Dorsolateral prefrontal cortex (tissue), 122 donors: ENCODE measurements at places on chromosomes 1 and 21.

DNA sequence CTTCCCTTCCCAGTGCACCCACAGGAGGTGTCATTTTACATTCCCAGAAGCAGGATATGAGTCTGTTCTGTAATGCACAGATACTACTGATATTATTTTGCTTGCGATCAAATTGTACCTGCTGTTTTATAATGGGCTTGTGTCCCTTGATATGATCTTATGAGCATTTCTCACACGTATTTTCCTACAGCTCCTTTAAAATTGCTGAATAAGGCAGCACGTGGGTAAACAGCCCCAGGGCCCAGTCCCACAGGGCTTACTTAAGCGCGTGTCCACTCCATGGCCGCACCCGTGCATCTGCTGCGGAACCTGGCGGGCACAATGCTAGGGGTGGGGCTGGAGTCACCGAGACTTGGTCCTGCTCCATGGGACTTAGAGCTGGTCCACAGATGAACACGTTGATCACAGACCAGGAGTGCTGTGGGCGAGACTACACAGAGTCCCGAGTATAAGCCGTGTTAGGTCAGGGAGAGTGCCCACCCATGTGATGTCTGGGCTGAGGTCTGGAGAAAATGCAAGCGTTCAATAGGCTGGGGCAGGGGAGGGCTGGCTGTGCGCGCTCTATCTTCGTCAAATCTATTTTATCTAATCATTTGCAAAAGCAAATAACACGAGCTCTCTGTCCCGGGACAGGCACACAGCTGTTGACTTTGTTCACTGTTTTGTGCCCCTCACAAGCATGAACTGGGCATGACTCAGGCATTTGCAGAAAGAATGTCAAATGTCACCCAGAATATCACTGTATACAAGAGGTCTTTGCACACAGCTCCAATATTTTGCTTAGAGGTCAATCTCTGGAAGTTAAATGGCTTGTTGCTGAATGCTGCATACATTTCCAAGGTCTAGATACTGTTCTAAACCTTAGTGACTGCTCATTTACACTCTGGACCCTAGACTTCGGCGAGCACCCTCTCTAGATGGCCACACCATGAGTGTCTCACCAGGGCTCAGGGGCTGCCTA is 119.3 kb downstream of the CRYAA start:
- DNase-seq: no peak

- no peak for DNase-seq
Observed at GRCh38 chr1:195714248-195714647, 894.0 kb downstream of the KCNT2 start.

DNA sequence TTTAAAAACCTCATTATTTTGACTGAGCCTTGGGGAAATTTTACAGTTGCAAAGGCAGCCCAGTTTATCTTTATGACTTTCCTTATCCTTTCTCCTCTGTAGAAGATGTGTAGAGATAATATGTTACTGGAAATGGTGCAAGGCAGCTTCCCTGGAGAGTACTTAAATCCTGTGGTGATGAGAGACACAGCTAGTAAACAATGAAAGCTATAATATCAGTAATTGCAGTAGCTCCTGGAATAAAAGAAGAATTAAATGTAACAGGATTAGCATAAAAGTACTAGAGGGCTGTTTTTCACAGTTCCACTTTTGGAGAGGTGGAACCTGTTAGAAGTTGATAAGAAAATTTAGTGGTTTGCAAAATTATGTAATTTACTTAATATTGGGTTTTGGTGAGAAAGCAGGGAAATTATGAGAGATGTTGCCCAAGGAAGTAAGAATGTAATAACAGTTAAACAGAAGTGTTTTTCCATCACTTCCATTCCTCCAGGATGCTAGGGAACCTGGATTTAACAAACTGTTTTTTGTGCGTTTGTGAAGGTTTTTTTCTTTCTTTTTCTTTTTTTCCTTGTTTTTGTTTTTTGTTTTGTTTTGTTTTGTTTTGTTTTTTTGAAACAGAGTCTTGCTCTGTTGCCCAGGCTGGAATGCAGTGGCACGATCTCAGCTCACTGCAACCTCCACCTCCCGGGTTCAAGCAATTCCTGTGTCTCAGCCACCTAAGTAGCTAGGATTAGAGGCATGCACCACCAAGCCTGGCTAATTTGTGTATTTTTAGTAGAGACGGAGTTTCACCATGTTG is 15.7 kb upstream of the EDEM3 start:
- DNase-seq: no peak

GRCh38 chr1:52919051-52919722 is 2.4 kb downstream of the ECHDC2 start:
- no peak for DNase-seq

GRCh38 chr1:91827087-91827458 is 58.9 kb downstream of the TGFBR3 start:
- no peak for DNase-seq

GRCh38 chr1:5250336-5250735 is 595.9 kb downstream of the AJAP1 start:
- no peak for DNase-seq

DNA sequence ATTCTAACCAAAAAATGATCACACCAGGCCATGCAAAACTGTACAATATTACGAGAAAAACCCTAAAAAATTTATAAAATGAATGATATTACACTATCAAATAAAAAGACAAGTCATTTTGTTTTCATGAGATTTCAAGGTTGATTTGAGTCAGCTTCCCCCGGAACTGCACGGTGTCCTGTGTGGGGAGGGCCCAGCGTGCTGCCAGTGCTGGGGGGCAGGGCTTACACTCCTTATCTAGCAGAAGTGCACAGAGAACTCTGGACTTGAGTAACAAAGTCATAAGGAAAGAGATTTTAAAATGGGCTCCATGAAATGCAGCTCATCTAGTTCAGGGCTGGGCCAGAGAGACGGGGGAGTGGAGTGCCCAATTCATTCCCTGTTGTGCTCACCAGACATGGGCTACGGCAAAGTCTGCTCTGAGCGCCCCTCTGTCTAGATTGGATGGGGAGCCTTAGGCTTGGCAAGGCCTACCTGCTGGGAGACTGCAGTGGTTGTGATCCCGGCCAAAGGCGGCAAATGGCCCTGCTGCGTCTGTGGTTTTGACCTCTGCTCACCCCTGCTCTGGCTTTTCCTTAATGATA is 50.1 kb downstream of the COQ8A start:
- DNase-seq: no peak

- DNase-seq: no peak
Observed at GRCh38 chr1:27542463-27543273, 52.7 kb upstream of the WASF2 start.

- DNase-seq: no peak
Observed at GRCh38 chr1:30908696-30909364, at the start of gene SDC3. Gene SDC3 (minus strand): TSS chr1:30908758. CDS start chr1:30908586, 172 bp downstream.

DNA sequence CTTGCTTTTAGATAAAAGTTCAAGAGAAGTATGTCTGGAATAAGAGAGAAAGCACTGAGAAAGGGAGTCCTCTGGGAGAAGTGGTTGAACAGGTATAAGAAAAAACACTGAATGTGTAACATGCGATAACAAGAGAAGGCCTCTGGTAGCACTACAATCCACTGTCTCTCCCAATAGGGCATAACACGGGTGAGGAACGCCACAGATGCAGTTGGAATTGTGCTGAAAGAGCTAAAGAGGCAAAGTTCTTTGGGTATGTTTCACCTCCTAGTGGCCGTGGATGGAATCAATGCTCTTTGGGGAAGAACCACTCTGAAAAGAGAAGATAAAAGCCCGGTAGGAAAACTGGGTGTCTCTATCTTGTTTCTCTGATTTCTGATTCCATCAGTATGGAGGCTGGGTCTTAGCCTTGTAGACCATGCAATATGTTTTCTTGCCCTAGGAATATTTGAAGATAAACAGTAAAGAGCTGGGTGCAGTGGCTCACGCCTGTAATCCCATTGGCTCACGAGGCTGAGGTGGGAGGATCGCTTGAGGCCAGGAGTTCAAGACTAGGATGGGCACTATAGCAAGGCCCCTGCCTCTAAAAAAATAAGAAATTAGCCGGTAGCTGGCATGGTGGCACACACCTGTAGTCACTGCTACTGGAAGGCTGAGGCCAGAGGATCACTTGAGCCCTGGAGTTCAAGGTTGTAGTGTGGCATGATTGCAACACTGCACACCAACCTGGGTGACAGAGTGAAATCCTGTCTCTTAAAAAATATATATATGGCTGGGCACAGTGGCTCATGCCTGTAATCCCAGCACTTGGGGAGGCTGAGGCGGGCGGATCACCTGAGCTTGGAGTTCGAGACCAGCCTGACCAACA is 40.4 kb downstream of the DAP3 start:
- peak; percentile 57 for DNase-seq

DNA sequence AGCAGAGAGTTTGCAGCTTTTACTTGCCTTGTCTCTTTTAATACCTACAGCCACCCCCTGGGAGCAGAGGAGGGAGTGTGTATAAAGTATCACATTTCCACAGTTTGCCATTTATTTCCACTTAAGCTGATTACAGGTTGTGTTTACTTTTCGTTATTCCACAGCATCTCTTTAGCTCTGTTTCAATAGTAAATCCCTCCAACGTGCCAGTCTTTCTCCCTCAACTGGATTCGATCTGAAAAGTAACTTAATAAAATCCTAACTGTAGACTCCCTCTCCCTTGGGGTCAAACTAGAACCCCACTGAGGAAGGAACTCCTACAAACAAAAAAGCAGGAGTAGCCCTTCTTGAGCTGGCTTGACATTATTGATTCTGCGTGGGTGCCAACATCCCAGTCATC is 3.1 kb upstream of the FCGR2A start:
- no peak for DNase-seq

DNA sequence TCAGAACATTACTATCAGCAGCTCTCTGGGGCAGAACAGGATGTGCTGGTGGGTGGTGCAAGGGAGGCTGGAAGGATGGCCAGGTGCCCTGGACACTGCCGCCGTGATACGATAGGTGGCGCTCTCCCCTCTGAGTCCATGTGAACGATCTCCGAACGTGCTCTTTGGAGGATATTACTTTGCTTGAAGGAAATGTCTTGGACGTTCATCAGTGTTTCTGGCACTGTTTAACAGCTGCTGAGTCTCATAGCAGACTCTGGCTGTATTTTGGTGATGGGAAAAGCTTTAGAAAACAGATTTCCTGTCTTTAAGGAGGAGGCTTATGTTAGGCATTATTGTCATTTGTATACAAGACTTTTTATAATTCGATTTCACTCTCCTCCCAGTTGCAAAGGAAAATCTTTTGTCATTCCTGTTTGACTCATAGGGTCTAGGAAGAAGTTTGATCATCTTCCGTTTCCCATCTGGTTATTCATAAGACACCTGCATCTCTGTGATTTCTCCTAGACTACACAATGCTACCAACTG is 386.2 kb upstream of the ADGRL2 start:
- peak; percentile 61 for DNase-seq

DNA sequence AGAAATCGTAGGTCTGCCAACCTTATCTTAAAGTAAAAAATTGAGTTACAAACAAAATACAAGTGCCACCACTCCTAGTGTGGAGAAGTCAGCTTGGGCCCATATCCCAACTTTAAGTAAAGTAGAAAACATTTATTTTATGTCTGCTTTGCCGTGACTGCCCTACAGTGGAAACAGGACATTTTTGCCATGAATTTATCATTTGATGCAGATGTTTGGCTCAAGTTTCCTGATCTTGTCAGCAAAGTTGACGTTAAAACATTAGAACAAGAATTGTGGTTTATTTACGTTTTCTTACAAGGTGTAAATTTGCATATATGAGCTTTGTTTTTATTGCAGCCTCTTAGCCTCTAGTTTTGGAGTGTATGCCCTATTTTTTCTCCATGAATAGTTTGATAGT is 17.1 kb upstream of the KCNJ15 start:
- DNase-seq: no peak

DNA sequence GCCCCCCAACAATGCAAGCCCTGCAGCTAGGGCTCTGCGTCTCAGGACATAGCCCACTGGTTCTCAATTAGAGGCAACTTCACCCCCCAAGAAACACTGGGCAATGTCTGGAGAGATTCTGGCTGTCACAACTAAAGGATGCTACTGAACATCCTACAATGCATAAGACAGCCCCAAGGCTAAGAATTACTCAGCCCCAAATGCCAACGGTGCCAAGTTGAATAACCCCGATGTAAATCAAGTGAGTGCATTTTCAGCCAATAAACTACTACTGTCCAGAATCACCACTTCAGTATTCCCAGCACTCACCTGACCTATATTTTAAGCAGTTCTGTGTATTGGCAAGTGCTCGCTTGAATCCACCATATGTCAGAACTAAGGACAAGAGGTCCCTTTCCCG is 6.9 kb downstream of the RIPK4 start:
- no peak for DNase-seq

DNA sequence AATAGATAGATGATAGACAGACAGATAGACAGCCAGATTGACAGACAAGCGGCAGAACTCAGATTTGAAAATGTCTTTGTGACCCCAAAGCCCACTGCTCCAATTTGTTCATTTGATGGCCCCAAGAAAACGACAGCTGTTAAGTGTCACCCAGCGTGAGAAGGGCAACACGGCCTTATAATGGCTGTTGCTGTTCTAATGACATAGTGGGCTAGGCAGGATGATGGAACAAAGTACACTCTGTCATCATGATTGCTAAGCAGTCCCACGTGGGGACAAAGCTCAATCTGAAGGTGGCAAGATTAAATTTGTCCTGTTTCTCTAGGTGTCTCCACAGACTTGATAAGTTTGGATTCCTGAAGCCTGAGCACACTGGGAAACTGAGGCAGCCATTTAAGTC is 112.9 kb downstream of the DAB1 start:
- DNase-seq: no peak

DNA sequence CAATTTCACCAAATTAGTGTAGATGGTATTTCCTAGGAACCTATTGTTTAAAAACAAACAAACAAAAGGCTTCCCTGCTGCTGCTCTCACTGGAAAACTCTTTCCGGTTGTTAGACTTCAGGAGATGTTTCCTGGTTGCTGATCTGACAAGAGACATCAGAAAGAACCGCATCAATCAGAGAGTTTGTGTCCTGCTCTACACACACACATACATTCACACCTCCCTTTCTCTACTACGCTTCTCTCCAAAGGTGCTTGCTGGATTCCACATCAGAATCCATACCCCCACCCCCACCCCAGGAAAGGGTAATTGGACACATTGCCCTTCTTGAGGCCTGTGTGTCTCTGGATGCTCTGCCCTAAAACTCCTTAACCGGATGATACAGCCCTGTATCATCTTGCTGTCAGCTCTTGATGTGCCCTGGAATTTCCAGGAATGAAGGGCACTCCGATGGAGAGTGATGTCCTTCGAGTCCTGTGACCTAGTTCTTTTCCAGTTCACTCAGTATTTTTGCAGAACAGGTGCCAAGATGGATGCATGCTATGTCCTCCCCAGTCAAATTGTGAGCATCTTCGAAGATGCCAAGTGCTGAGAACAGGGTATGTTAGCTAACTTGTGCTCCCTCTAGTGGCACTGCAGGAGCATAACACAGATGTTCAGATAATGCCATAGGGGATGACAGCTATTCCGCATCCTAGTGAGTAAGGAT is 113.7 kb upstream of the SLC35F3 start:
- DNase-seq: no peak

DNA sequence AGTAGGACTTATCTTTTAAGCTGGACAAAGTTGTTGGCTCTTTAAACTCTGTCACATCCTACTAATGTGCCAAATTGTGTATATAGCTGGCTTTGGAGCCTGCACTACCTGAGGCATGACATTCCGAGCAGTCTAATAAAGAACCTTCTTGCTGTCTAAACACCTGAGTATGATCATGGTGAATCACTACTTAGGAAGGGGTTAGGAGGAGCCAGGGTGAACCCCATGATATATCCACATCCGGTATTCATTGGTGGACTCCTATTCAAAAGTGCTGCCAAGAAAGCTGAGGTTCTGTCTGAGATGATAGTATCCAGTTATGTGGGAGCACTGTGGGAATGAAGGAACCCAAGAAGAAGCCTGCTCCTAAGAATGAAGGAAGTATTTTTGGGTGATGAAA is 27.1 kb downstream of the CRNN start:
- DNase-seq: no peak

GRCh38 chr21:27586986-27587385 is 620.1 kb upstream of the ADAMTS5 start:
- no peak for DNase-seq
